Osteoblast (primary cell): ENCODE measurements at places on chromosomes 3 and 15. TPM values are rescaled to one million over a fixed set of nuclear protein-coding genes. Genes with fewer than 3 reads are reported as not detected.

NAALADL2 gene
- total RNA-seq = 22.1 and 23.5 TPM in 2 replicates

MUC20 gene
- total RNA-seq = 0.36 and 1.2 TPM in 2 replicates

AP2M1 gene
- total RNA-seq = 375 and 427 TPM in 2 replicates

GOLGA6B gene
- total RNA-seq = not detected in 2 replicates

C3orf70 gene
- 1.4 and 1.5 TPM in 2 replicates for total RNA-seq

P2RY12 gene
- total RNA-seq = not detected in 2 replicates

SLC6A1 gene
- not detected in 2 replicates for total RNA-seq

MFAP1 gene
- 14.7 and 16.6 TPM in 2 replicates for total RNA-seq

FOXL2NB gene
- total RNA-seq = 0.36 TPM in 1 of 2 replicates, not detected in the other

CPLX3 gene
- total RNA-seq = not detected in 2 replicates

SH2D7 gene
- total RNA-seq = not detected in 2 replicates

FES gene
- 19.2 and 20.3 TPM in 2 replicates for total RNA-seq

CCR8 gene
- total RNA-seq = not detected in 2 replicates

MAGI1 gene
- 61.0 and 66.6 TPM in 2 replicates for total RNA-seq

GPR62 gene
- total RNA-seq = under 0.01 TPM in 1 of 2 replicates, not detected in the other

SLC7A14 gene
- 0.29 and 0.36 TPM in 2 replicates for total RNA-seq

SPG11 gene
- total RNA-seq = 83.7 and 95.9 TPM in 2 replicates

ATG7 gene
- 83.7 and 93.4 TPM in 2 replicates for total RNA-seq

FANCD2OS gene
- total RNA-seq = not detected in 2 replicates

SKIC8 gene
- total RNA-seq = 62.6 and 64.8 TPM in 2 replicates

CLDN18 gene
- total RNA-seq = not detected in 2 replicates
